Camera-type eye (tissue), 1 donor: ENCODE measurements at places on chromosomes 2 and 18. TPM values are rescaled to one million over a fixed set of nuclear protein-coding genes. Genes with fewer than 3 reads are reported as not detected.

The GCG gene
- total RNA-seq, result 0.99 TPM

The PPM1G gene
- 54.4 TPM for total RNA-seq

The HYCC2 gene
- total RNA-seq, result 37.5 TPM

The CYP26B1 gene
- total RNA-seq, result 12.8 TPM

The CAVIN2 gene
- total RNA-seq, result 39.8 TPM

The IL37 gene
- not detected for total RNA-seq

The IL36B gene
- total RNA-seq, result not detected

The INPP1 gene
- 17.2 TPM for total RNA-seq

The ZSWIM2 gene
- total RNA-seq, result not detected

The ACMSD gene
- not detected for total RNA-seq
